ENCODE measurements at places on chromosomes 16 and 17.
A peak's percentile ranks its signal among the peaks of the same experiment; 100 is the strongest.

- no peak for DNase-seq
These were observed 37.2 kb upstream of the ULK2 start for GRCh38 chr17:19904924-19905323.

- DNase-seq: no peak
These were observed 32.0 kb downstream of the SPNS3 start for GRCh38 chr17:4465786-4466185.

- no peak for DNase-seq
These were observed 26.3 kb upstream of the SLC38A8 start for GRCh38 chr16:84068783-84069462.

- no peak for DNase-seq
These were observed at the start of gene PRSS53 for GRCh38 chr16:31088459-31089183. PRSS53 (minus strand) TSS chr16:31088943; CDS start chr16:31088809, 134 bp downstream.

- DNase-seq: no peak
These were observed 7.3 kb downstream of the GNA13 start for GRCh38 chr17:65049085-65049756.

- no peak for DNase-seq
These were observed 25.3 kb downstream of the DBNDD1 start for GRCh38 chr16:89993971-89994370.

GRCh38 chr17:1003972-1004768 is 7.2 kb downstream of the TIMM22 start:
- no peak for DNase-seq

DNA sequence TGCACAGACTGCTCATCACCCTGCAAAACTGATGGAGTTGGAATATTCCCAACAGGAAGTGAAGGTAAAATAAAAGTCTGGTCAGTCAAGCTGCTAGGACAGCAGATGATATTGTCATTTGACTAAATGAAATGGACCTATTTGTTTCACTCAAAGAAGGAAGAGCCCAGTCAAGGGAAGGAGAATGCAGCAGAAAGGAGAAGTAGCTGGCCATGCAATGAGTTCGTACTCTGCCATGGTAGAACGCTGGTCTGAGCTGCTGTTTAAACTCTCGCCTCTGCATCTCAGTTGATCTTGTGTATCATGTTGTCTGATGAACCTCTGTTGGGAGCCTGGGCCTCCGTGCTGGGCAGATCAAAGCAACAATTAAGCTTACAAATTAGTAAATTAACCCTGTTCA is 15.6 kb upstream of the YPEL2 start:
- no peak for DNase-seq

GRCh38 chr16:15899538-15900100 is 11.2 kb upstream of the CEP20 start:
- DNase-seq: no peak

DNA sequence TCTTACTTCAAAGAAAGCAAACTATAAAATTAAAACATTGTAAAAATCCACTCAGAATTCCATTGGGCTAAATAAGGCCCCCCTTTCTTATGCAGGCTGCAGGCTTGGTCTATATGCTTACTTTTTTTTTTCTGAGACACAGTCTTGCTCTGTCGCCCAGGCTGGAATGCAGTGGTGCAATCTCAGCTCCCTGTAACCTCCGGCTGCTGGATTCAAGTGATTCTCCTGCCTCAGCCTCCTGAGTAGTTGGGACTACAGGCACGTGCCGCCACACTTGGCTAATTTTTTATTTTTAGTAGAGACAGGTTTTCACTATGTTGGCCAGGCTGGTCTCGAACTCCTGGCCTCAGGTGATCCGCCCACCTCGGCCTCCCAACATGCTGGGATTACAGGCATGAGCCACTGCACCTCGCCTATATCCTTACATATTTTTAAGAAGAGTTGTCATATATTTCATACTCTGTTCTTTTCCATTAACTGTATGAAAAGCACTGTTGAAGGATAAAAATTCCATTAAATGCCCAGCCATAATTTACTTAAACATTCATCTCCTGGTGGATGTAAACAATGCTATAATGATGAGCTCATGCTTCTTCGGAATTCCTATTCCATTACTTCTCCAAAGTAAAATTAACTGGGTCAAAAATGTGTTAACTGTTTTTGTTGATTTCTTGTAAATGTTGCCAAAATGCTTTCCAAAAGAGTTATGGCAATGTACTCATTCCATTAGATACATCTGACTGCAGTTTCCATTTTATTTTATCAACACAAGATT is 17.8 kb downstream of the SNN start:
- DNase-seq: no peak

DNA sequence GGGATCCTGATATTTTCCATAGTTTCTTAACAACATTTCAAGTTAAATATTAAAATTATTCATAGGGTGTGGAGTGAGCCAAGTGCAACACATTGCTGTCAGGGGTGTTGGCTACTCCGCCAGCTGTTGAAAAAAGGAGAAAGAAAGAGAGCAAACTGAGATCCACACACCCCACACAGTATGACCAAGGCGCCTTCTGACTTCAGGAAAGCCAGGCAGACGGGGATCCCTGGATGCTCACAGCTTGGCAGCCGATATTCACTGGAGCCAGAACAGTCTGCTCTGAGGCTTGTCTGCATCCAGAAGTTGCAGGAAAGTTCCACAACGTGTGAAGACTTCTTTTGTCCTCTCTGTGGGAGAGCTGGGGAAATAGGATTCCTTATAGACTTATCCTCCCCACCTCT is 9.3 kb downstream of the CHD9NB start:
- no peak for DNase-seq

GRCh38 chr16:24976061-24976779 is 38.9 kb downstream of the ARHGAP17 start:
- DNase-seq: no peak

- DNase-seq: no peak
These were observed 601 bp upstream of the PRSS33 start for GRCh38 chr16:2787961-2788360.

DNA sequence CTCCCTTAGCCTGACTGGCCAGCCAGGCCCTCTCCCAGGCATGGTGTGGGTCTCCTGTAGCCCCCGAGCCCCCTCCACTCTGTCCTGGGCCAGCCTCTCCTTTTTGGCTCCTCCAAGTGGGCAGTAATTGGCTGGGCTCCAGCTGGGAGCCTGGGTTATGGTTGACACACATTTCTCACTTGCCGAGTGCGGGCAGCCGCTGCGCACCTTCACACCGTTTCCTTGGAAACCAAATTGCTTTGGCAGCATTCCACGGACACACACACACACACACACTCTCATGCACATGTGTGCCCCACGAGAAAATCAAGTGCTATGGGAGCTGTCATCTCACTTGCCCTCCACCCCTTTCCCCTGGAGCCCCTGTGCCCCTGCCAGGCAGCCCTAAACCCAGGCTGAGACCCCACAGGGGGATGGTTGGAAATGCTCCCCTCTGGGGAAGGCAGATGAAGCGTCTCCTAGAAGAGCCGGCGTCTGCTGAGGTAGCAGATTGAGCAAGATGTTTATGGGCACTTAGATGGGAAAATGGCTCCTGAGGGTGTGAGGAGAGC is 402.7 kb upstream of the TNRC6C start:
- peak; percentile 43 for DNase-seq

- DNase-seq: no peak
These were observed 44.5 kb downstream of the MEAK7 start for GRCh38 chr16:84459941-84460405.

DNA sequence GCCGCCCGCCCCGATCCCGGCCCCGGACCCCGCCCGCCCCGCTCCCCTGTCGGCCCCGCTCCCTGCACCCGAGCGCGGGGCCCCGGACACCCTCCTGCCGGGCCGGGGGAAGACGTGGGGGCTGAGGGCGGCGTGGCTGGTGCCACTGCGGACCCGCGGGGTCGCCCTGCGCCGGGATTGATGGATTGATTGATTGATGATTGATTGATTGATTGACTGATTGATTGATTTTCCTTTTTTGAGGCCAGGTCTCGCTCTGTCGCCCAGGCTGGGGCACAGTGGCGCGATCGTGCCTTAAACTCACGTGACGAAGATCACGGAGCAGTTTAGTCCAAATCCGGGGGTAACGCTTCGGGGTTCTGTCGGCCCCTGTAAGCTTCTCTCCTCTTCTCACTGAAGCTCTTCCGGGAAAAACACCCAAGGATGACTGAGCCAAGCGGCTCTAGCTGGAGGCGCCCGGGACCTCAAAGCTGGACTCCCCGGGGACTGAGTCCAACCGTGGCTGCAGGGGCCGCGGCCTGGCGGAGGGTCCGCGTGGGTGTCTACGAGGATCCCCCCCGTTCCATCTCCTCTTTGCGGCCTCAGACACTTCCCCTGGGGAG is 40.2 kb upstream of the BHLHA9 start:
- DNase-seq: no peak

GRCh38 chr17:31538080-31538762 is 146.7 kb downstream of the RAB11FIP4 start:
- no peak for DNase-seq

DNA sequence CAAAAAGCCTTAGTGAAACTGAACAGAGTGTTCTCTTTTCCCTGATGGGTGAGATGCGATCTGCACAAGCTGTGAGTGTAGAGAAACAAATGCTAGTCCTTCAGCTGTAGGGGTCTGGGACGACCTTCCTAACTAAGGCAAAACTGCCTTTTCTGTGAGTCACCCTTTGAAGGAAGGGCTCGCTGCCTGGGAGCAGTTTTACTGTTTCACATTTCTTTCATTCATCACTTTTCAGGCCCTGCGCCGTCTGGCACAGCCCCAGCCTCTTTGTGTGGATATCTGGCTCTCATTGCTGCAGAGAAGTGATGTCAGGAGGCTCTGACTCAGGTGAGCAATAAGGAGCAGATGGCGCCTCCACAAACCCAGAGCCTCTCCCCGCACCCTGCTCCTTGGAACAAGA is 57.4 kb downstream of the HS3ST3A1 start:
- no peak for DNase-seq

- no peak for DNase-seq
These were observed 1.2 kb downstream of the USP43 start for GRCh38 chr17:9646546-9646885.

GRCh38 chr16:23423496-23424049 is 29.4 kb downstream of the COG7 start:
- DNase-seq: no peak

DNA sequence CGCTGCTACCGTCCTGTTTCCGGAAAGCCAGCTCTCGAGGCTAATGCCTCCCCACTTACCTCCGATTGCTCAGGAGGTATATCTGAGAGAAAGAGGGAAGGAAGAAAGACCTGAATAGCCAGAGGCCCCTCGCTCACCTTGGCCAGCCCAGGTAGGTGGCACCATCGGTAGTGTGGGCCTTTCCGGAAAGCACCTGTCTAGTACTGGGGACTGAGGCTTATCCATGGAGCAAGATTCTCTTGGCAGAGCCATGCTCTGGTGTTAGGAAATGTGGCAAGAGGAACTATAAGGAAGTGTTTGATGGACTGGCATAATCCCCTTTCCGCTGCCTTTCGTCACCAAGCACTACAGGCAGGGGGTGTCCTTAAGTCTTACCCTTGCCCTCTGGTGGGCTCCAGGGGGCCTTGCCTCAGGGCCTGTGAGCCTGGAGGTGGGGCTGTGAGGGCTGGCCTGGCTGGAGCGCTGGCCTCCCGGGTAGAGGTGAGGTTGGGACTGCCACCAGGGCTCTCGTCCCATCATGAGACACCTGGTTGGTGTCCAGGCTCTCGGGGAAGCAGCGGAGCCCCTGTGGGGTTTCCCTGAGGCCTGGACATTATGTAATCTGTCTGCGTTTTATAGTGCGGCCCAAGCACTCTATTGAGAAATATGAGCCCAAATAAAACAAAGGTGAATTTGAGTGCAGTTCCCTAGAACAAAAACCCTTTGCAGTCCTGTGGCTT is 2.9 kb downstream of the CMIP start:
- DNase-seq: no peak

DNA sequence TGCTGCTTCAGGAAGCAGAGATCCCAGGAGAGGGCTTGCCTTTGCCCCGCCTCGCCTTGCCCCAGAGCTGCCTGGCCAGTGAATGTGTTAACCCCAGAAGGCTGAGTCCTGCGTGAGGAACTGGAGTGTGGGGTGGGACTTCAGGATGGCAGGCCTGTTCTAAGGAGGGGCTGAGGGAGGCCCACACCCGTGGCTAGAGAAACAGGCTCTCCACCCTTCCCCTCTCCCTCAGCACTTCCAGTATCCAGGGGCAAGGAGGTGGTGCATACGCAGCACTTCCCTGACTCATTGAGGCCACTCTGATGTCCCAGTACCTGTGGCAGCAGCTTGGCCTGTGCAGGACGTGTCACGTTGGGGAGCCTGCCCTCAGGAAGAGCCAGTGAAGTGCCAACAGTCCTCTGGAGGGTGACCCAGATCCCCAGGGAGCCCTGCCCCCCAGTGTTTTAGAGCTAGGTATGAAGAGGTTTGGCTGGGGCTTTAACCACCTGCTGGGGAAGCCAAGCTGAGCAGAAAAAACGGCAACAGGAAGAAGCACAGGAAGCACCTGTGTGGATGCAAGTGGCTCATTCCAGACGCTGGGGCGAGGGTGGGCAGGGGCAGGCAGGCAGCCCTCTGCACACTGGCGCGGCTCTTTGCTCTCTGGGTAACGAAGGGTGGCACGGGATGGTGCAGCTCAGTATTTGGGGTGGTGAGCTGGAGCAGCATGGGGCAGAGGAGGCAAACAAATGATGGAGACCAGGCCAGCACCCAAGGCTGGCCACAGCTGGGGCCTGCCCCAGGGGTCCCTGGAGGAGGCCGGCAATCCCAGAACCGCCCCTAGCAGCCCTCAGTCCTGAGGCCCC is 14.7 kb upstream of the CTCF start:
- DNase-seq: no peak

DNA sequence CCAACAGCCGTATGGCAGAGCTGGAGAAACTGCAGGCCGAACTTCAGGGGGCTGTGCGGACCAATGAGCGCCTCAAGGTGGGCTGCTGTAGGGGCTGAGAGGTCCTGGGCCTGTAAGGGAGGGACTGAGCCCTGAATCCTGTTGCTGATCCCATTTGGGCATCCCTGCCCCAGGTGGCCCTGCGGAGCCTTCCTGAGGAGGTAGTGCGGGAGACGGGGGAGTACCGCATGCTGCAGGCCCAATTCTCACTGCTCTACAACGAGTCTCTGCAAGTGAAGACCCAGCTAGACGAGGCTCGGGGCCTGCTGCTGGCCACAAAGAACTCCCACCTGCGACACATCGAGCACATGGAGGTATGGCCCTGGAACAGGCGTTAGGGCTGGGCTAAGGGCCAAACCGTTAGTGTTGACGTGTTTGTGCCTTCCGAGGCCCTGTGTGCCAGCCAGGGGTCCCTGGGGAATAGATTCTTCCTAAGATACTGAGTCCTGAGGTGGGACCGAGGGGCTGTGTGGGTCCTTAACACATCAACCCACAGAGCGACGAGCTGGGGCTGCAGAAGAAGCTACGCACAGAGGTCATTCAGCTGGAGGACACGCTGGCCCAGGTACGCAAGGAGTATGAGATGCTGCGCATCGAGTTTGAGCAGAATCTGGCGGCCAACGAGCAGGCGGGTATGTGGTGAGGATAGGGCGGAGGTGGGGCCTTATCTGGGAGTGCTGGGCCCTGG is 4.2 kb downstream of the RNF40 start:
- DNase-seq: no peak

DNA sequence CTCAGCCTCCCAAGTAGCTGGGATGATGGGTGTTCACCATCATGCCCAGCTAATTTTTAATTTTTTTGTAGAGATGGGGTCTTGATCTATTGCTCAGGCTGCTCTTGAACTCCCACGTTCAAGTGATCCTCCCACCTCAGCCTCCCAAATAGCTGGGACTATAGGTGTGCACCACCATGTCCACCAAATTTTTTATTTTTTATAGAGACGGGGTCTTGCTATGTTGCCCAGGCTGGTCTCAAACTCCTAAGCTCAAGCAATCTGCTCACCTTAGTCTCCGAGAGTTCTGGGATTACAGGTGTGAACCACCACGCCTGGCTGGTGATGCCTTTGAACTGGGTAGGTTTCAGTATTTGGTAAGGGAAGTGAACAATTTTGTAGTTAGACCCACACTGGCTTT is 30.1 kb downstream of the FA2H start:
- DNase-seq: no peak

- DNase-seq: no peak
These were observed 66.5 kb downstream of the GNAO1 start for GRCh38 chr16:56257666-56258342.

- DNase-seq: no peak
These were observed 4.6 kb upstream of the CLDN9 start for GRCh38 chr16:3007957-3008689.
